ENCODE measurements at places on chromosomes 5 and 9. TPM values are rescaled to one million over a fixed set of nuclear protein-coding genes. Genes with fewer than 3 reads are reported as not detected.

The ZNF366 gene
- total RNA-seq, result 0.39 TPM

The FPGS gene
- total RNA-seq, result 80.6 TPM

The IL9 gene
- not detected for total RNA-seq

The GLRA1 gene
- not detected for total RNA-seq

The SMIM3 gene
- total RNA-seq, result 3.9 TPM

The LCN9 gene
- total RNA-seq, result not detected

The FBXL7 gene
- not detected for total RNA-seq

The ANKDD1B gene
- total RNA-seq, result 0.57 TPM

The CBY3 gene
- not detected for total RNA-seq

The ARL14EPL gene
- total RNA-seq, result not detected

The THBS4 gene
- 0.94 TPM for total RNA-seq

The PRUNE2 gene
- total RNA-seq, result 0.40 TPM

The LIFR gene
- not detected for total RNA-seq

The TSSK1B gene
- not detected for total RNA-seq
